ENCODE measurements at places on chromosomes 3 and 15.

DNA sequence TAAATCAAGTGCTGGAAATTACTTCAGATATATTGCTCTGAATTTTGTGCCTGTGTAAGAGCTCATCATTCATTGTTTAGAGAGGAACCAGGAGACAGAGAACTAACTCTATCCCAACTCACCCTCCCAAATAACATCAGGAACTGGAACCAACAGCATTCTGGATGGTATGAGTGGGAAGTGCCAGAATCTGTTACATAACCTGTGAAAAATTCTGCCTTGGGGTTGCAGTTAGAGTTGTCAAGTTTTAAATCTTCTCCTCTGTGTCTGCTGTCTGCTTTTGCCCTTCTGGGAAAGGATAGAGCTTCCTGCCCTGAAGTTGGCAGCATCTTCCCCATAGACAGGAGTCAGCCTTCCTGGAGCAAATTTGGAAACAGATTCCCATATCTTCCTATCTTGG lies 41.2 kb downstream of the TIMP4 start:
- DNase-seq: no peak

DNA sequence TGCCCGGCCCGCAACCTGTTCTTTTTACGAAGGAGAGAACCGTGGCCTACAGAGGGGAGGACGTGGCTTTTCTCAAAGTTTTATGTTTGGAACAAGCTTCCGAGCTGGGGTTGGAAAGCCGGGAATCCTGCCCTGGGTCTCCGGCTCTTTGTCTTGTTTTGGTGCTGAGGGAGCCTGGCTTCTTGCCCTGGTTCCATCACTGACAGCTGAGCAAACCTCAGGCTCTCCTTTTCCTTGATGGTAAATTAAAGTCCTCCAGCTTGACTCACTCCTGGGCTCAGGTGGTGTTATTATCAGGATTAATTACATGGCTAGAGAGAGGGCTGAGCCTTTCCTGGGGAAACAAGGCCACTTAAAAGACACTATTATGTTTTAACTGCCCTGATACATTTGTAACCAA lies 289.5 kb upstream of the RGMA start:
- peak; percentile 70 for DNase-seq

- no peak for DNase-seq
These were observed 1.8 kb downstream of the PIK3CA start for GRCh38 chr3:179149951-179150350.

- no peak for DNase-seq
These were observed 293.6 kb upstream of the ICE2 start for GRCh38 chr15:60772395-60773120.

DNA sequence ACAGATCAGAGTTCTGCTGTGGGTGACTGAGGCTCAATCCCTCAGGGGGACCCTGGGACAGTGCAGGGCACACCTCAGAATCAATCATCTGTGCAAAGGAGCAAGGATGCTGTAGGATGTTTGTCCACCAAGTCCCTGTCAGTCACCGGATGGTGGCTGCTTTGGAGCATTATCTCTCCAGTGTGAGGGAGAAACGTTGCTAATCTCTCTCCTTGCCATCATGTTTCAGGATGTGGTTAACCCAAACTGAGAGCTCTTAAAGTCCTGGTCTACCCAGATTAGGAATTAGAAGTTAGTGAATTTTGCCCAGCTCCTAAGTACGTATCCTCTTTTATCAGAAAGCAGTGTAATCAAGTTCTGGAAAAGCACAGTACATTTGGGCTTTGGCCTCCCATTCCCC lies 26.2 kb upstream of the LRRC3B start:
- no peak for DNase-seq

- peak; percentile 77 for DNase-seq
These were observed 12.9 kb downstream of the VPS18 start for GRCh38 chr15:40906991-40907802.

DNA sequence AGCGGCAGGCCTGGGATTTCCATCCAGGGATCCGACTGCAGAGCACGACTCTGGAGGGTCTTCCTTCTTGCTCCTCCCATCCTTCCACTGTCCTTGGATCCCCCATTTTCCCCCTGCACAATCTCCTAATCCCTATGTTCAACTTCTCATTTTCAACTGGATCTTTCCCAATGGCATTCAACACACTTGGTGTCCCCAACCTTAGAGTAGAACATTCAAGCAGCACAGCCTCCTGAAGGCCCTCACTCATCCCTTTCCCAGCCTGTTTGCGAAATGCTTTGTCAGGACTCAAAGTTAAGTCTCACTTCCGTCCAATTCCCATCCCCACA lies 32.3 kb downstream of the RPN1 start:
- DNase-seq: no peak

- no peak for DNase-seq
These were observed 50.0 kb downstream of the RAB7A start for GRCh38 chr3:128775906-128776542.

DNA sequence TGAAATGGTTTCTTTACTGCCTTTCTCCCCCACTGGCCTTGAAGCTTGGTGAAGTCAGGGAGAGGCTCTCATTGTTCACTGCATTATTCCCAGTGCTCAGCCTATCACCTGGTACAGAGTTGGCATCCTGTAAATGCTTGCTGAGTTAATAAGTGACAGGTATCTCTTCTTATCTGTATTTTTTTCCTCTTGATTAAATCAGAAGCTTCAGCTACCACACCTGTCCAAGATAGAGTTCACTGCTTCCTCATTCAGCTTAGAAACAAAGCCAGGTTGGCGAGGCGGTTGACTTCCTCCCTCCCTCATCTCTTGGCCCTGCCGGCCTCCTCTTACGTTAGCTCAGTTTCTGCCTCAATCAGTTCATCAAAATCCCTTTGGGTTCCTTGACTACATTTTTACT lies 142.8 kb downstream of the LIPC start:
- no peak for DNase-seq

DNA sequence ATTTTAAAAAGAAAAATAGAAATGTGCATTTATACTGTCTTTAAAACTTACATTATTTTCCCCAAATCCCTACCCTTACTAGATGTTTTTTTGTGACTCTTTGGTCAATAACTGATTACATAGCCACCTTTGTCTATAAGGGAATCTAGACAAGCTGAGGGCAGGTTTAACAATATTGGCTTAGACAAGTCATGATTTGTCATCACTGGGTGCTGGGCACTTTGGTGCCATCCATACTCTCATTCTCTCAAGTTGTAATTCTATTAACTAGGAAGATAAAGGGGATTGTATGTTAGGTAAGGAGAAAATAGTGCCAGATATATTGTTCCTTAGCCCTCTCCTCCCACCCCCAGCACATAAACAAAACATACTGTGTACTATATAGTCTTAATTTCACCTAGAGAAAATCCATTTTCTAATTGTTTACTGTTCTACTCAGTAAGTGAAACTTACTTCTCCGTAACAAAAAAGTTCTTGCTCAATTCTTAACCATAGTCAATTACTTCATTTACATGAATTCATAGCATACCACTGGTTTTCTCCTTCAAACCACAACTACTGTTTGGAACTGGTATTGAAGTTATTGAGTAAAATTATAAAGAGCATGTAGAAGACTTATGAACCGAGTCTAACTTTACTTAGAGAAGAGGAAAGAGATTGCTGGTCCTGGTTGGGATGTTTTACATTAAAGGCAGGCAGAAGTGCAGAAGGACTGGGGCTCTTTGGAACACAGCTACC lies 877.1 kb downstream of the PDCD6IP start:
- no peak for DNase-seq

DNA sequence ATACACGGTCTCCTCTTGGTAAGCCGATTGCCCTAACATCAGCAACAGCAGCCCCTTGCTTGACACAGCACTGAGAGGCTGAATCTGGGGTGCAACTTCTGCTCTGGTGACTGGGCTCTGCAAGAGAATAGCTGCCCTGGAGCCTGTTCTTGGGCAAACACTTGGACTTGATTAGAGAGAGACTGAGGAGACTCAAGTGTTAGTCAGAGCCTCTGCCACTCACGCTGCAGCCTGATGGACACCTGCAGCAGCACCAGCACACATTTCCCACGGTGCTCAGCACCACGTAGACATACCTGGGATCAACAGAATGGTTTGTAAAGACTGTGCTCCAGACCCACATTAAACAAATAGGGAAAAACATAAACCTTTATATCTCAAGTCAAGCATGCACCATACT lies 35.8 kb upstream of the UMPS start:
- DNase-seq: no peak

DNA sequence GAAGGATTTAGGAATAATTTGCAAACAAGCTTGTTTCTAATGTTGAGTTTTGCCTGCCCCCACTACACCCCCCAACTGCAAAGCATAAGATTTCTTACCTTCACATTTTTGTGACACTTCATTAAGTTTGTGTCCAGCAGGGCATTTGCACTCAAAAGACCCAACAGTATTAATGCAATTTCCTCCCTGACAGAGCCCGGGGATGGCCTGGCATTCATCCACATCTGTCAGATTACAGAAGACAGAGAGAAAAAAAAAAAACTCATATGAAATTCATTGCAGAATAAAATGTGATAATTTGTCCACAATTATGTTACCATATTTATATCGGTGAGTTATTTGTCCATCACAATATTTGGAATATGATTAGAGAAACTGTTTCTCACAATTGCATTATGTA lies 111.5 kb downstream of the FBN1 start:
- DNase-seq: no peak

DNA sequence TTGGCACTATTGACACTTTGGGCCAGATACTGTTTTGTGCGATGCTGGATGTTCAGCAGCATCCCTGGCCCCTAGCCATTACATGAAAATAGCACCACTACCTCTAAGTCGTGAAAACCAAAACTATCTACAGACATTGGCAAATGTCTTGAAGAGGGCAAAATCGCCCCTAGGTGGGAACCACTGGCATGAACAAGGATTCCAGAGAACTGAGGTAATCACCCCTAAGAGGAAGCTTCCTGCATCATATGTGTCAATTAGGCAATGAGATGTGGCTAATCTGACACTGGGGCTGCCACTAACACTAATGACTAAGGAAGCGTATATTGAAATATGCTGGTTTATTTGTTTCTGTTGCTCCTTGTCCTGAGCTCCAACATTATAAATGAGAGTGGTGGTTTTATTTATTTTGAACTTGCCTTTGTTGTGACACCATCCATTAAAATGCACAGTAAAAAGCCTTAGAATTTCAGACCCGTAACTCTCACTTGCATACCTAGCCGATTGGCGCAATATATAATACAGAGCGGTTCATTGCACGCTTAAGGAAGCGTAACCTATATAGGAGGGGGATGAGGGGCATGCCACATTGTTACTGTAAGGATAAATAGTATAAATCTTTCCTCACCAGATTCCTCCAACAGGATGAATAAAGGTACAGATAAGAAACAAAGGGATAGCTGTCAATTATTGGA lies 299.8 kb upstream of the CNTN4 start:
- DNase-seq: no peak
